ENCODE measurements at places on chromosomes 5 and 9.

DNA sequence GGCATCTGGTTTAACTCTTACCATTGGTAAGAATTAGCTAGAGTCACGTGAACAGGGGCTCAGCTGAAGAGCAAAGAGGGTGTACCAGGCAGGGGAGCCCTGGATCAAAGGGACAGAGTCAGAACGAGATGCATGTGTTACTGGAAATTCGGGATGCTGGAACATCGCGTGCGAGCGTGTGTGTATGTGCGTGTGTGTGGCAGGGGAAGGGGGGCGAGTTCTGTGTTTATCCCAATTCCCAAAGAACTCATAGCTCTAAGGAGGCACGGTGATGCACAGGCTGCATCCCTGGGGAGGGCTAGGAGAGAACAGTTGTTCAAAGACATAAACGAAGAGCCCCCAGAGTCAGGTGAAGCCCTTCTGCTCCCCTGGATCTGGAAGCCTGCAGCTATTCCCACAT lies 353.3 kb downstream of the GADD45G start:
- DNase-seq = no peak

GRCh38 chr5:118301696-118302095 lies 686.7 kb downstream of the DTWD2 start:
- no peak for DNase-seq

DNA sequence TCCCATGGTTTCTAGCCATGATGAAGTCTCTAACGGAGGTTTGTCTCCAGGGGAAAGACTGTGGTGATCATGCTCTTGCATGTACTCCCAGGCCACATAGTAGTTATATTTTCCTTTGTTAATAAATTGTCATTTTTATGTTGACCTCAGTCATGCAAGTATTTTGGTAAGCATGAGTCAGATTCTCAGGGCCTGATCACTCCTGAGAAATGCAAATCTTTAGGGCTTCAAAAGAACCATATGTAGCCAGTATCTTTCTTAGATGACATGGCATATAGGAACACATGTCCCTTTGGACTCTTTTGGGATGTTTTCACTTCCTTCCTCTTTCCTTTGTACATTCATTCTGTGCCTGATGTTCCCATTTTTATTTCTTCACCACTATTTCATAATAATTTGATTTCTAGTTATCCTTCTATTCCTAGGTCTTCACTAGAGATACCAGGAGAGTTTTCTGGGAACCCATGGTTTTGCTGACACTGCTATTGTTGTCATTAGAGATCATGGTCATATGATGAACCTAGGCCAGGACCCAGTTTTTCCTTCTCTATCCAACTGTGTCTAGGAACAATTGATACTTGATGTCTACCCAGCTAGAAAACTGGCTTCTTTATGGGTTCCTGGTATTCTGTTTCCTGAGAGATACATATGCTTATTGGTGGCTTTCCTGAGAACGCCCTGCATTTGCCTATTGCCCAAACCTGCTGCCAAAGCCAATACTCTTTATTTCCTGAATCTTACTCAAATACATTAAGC lies 248.1 kb upstream of the NREP start:
- DNase-seq = no peak

DNA sequence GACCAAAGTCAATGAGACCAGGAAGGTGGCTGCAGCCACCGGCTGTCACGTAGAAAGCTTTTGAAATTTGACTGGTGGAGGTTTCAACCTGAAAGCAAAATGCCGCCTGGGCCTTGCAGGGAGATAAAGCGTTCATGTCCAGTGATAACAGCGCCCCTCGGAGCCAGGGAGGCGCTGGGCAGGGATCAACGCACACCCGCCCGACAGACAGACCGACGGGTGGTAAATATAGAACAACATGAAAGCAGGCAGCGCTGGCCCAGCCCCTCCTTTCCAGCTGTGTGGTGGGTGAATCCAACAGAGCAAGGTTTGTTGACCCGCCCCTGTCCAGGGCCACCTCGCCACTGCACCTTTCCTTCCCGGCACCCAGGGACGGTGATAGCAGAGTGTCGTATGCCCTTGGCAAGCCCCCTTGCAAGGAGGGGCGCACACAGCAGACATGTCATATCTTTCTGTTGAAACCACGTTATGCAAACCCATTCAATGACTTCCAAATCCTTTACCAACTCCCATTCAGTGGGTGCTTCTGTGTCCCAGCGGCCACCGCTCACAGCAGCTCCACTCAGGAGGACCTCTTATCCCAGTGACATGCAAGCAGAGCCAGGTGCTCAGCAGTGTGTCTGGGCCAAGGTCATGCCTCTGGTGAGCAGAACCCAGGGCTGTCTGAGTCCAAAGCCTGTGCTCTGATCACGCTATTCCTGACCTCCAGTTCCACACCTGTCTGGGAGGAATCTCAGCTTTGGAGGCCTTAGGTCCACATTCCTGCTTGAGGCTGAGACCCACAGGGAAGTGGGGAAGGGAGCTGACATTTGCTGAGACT lies 38.7 kb downstream of the NKX2-5 start:
- no peak for DNase-seq

GRCh38 chr5:51748647-51749046 lies 365.4 kb downstream of the ISL1 start:
- no peak for DNase-seq
